RKO (cell line): ENCODE measurements at places on chromosomes 11 and 22.

GRCh38 chr11:2933375-2934020 is 4.3 kb upstream of the PHLDA2 start:
- DNase-seq: peak; percentile 95

GRCh38 chr22:21569459-21570170 is 2.1 kb downstream of the UBE2L3 start:
- no peak for DNase-seq

DNA sequence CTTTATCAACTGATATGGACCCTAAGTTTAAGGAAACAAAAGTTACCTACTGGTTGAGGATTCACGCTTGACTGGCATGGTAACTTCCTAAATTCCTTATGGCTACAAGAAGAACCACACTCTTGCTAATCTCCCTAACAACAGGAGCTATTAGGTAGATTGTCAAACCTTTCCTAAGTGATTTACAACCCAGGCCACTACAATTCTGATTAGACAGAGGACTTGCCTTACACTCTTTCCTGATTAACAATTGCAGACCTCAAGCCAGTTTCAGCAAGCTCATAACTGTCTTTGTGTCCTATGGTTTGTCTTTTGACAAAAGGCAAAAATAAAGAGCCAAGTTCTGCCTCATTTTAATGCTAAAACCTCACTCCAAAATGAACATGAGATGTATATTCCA is 16.3 kb downstream of the OR52K2 start:
- no peak for DNase-seq

DNA sequence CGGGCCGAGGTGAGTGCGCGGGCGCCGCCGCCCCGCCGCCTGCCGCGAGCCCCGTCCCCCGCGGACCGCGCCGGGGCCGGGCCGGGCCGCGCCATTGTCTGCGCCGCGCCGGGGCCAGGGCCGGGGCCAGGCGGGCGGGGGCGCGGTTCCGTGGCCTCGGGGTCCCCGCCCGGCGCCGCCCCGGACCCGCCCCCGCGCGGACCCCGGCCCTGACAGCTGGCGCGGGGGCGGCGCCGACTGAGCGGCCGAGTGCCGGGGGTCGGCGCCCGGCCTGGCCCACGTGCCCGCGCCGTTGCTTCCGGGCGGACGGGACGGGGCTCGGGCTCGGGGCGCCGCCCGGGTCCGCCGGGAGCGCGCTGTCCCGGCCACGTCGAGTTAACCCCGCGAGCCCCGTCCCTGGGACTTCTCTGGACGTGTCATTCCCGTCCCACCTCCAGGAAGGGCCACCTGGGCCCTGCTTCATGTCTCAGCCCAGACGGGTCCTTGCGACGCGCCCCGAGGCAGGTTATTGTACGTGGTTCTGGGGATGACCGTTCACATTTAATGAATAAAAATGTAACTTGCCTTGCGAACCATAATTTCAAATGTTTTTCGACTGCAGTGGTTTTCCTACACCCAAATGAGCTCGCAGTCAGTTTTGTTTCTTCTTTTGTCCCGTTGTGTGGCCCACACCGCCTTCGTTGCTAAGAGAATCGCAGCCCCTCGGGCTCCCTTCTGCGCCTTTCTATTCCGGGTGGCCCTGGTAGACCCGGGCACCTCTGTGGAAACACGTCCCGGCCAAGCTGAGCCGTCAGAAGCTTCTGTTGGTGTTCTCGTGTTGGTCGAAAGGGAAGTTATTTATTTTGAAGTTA is 562 bp downstream of the ZBED4 start:
- DNase-seq: peak; percentile 37

DNA sequence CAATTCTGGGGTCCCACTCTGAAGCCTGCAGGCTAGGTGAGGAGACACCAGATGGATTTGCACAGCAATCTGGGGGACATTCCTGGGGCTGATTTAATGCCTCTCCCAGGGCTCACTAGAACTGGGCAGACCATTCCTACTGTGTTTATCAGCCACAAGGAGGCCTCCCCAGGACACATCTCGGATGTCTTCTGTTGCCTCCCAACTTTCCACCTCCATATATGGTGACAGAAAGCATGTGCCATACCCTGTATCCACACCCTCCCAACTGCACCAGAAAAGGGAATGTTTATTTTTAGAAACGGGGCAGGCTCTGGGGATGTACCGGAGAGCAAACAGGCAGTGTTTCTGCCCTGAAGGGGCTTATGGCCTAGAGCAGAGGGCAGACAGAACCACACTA is 181.8 kb downstream of the CSNK2A3 start:
- DNase-seq: no peak

- no peak for DNase-seq
Measured at GRCh38 chr11:67270256-67271204, 4.3 kb downstream of the GRK2 start.

- no peak for DNase-seq
Measured at GRCh38 chr11:19436932-19437331, 196.2 kb upstream of the E2F8 start.
